ENCODE measurements at places on chromosomes 7 and 10. TPM values are rescaled to one million over a fixed set of nuclear protein-coding genes. Genes with fewer than 3 reads are reported as not detected.

PAPSS2 gene
- total RNA-seq, result 16.9 TPM

LRRD1 gene
- not detected for total RNA-seq

TAS2R4 gene
- 1.3 TPM for total RNA-seq

SPDYE9 gene
- not detected for total RNA-seq

OR2A5 gene
- not detected for total RNA-seq

ALOX5 gene
- total RNA-seq, result 63.0 TPM

LIPN gene
- not detected for total RNA-seq

PPP1R17 gene
- not detected for total RNA-seq

GRCh38 chr10:73867126-73867807 is 7.1 kb downstream of the CAMK2G start:
- no peak for DNase-seq

- no peak for DNase-seq
Measured at GRCh38 chr10:132828681-132829080, 42.7 kb upstream of the NKX6-2 start.

DNA sequence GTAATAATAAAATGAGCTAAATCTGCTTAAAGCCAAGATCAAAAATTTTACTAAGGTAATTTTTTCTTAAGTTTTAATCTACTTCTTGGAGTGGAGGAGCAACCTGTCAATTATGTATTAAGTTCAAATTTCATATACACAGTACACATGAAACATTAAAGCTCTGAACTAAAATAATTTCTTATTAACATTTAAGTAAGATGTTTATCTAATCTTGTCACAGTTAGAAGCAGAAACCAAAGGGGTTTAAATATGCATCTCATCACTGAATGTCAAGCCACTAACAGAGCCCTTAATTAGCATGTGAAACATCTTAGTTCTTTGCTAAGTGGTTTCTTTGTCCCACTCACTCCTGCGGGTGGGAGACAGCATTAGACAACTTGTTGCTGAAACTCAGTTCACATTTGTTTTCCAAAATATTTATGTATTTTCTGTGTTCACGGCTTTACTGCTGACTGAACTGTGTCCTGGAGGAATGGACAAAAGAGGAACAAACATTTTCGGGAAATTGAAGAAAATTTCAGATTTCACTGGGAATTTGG is 130.9 kb upstream of the MBL2 start:
- DNase-seq, result no peak

GRCh38 chr7:2151237-2151636 is 81.5 kb downstream of the MAD1L1 start:
- no peak for DNase-seq

DNA sequence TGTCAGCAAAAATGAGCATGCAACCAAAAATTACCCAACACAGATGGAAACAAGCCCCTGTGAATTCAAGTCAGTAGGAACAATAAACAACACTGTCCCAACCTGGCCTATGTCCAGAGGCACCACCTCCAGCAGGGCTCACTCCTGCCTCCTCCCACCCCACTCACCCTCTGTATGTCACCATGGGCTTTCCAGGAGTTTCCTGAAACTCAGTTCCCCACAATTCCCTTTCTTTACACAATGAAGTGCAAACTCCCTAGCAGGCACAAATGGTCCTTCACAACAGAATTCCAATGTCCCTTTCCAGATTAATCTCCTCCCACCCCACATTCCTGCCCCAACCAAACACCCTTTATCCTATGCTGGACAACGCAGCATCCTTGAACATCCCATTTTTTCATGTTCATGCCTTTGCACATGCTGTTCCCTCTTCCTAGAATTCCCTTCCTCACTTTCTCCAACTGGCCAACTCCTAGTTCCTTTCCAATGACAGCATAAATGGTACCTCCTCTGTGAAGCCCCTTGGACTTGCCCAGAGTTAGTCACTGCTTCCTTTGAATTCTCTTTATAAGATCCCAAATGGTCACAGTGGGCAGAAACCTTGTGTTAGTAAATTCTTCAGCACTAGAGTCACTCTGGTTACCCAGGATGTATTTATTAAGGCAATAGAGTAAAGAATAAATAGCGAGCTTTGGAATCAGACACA is 157.5 kb downstream of the SLIT1 start:
- DNase-seq, result no peak

DNA sequence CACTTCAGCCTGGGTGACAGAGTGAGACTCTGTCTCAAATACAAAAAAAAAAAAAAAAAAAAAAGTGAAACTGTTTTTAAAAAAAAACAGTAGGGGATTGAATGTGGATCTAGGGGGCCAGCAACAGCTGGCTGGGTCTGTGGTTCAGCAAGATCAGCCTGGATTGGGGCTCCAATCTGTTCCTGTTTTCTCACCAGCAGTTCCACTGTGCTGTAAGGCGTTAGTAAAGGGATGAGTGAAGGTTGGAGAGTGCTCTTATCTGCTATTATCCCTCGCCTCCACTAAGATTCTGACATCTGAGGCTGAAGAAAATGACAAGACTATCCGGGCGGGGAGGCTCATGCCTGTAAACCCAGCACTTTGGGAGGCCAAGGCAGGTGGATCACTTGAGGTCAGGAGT is 41.6 kb upstream of the GTF2IRD1 start:
- DNase-seq, result no peak

DNA sequence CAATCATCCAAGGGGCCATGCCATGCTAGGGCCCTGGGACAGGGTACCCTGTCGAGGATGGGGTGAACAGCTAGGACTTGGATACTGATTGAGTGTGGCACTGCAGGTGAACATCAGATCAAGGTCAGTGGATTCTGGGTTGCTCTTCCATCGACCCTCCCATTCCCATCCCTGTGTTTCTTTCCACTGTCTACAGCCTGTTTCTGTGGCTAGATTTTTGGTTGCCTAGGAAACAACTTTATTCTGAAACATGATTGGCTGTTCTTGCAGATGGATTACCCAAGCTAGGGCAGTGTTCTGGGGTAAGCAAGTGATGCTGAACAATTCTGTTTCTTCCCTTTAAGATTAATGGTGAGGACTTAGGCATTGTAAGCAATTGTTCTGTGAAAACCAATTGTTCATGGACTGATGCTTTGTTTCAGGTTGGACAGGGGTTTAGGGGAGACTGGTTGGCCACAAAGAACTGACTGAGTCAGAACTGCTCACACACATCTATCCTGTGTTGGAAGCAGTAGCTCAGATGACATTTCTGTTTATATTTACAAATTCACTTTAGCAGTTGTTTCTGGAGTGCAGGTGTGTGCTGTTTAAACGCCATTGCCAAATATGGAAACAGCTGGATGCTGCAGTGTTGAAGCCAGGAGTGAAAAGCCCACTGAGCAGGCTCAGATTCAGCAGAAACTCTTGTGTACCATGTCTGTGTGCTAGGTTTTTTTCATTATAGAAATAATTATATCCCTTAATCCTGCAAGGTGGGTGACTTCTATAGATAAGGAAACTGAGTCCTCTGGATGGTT is 102.3 kb upstream of the BTBD16 start:
- DNase-seq, result no peak

All from body of pancreas (tissue), 4 donors.